Fibroblast of skin of right quadriceps (primary cell): ENCODE measurements at places on chromosomes 3 and 15.
A peak's percentile ranks its signal among the peaks of the same experiment; 100 is the strongest.

DNA sequence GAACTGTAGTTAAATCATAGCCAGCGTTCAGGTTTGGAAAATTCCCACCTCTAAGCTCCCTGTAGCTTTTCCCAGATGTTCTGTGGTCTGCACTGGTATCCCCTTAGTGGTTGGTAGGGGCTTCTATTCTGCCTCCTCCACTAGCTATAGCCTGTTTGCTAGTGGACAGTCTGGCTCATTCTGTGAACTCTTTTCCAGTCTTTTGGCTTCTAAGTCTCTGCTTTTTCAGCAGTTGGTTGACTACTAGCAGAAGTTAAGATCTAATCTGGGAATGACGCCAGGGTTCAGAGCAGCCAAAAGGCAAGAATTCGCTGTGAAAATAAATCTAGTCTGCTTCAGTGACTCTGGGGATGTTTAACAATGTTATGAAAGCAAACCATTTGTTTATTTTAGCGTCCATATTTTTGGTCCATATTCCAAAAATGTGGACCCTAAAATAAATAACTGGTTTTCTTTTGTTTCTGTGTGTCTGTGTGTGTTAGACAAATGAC lies 73.7 kb upstream of the WDR72 start:
- peak; percentile 1 for DNase-seq

GRCh38 chr3:128996200-128996599 lies 2.3 kb upstream of the CFAP92 start:
- no peak for DNase-seq

DNA sequence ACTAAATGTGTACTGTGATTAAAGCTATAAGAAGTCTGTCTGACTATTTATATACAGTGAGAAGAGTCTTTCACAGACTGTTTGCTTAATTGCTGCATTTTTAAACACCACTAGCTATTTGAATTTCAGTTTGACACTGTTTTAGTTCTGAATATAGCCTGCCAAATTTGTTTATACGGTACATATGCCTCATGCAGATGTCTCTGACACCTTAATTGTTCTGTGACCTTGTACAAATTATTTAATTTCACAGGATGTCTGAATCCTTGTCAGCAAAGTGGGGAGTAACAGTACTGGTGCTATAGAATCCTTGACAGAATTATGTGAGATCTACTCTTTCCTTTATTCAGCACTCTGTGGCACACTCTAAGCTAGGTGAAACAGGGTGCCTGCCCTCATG lies 125.5 kb downstream of the MBNL1 start:
- DNase-seq, result no peak

DNA sequence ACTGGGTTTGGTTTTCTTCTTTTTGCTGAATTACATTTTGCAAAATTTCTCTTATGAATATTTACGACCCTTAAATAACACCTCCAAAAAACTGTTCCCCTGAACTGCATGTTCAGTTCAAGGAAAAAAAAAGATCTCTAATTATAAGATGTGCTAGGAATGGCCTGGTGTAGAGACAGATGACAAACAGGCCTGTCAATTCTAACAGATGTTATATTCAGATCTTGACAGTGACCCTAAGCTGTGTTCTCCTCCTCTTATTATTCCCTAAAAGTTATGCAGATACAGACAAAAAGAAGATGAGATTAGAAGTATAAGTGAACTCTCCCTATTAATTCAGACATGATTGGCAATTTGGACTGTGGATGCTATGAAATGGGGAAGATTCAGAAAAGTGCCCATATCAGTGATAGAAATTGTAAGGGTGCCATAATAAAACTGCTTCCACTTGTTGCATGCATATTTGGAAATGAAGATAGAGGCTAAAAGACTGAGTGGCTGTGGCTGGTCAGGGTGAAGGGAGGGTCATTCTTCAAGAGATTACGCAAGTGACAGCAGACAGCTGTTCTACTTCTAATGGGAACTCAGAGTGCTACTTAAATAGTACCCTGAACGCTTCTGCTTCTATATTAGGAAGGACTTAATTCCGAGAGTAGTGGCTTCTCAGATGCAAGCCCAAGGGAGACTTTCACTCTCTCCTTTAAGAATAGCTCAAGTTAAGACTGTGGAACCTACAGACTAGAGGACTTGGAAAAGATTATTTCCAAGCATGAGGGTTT lies 75.5 kb downstream of the ADAMTS9 start:
- peak; percentile 14 for DNase-seq

DNA sequence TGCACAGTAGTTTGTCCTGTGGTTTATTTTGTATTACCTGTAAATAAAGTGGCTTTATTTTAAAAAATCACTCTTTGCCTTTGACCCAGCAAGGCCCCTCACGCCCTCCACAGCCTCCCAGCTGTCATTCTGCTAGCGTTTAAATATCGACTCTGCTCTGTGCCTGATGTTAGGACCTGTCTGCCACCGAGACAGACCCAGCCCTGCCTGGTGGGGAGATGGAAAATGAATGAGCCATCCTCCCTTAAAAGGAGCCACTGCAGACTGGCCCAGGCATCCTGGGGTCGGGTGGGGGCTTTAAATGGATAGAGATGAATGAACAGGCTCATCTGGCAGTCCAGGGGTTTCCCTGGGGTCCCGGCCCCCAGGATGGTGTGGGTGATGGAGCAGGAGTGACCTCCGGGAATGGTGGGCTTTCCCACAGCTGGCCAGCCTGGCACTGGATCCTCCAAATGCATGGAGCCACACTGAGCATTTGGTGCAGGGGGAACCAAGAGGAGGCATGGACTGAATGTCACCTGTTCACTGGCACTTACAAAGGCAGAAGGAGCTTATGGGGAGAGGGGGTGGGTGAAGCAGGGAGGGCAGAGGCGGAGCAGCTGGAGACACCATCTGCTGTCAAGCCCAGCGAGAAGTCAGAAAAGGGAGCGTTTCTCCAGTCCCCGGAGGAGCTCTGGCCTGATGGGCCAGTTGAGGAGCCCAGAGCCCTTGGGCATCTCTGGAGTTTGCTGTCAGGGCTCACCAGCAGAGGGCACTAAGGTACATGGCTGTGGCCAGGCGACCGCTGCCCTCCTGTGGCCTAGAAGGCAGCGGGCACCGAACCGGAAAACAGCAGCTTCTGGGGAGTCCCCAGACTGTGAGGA lies 11.9 kb downstream of the GRM2 start:
- no peak for DNase-seq

- peak; percentile 69 for DNase-seq
Measured at GRCh38 chr3:153245661-153246060, 83.6 kb downstream of the RAP2B start.

- DNase-seq, result no peak
Measured at GRCh38 chr3:171277456-171278298, 182.5 kb downstream of the TNIK start.

GRCh38 chr3:40044487-40044886 lies 235.1 kb downstream of the MYRIP start:
- peak; percentile 98 for DNase-seq

GRCh38 chr3:132220986-132221385 lies 96.2 kb upstream of the ACP3 start:
- no peak for DNase-seq

GRCh38 chr3:4514321-4514720 lies 21.2 kb downstream of the ITPR1 start:
- DNase-seq, result no peak

GRCh38 chr3:56459104-56459496 lies 9.2 kb downstream of the ERC2 start:
- no peak for DNase-seq

DNA sequence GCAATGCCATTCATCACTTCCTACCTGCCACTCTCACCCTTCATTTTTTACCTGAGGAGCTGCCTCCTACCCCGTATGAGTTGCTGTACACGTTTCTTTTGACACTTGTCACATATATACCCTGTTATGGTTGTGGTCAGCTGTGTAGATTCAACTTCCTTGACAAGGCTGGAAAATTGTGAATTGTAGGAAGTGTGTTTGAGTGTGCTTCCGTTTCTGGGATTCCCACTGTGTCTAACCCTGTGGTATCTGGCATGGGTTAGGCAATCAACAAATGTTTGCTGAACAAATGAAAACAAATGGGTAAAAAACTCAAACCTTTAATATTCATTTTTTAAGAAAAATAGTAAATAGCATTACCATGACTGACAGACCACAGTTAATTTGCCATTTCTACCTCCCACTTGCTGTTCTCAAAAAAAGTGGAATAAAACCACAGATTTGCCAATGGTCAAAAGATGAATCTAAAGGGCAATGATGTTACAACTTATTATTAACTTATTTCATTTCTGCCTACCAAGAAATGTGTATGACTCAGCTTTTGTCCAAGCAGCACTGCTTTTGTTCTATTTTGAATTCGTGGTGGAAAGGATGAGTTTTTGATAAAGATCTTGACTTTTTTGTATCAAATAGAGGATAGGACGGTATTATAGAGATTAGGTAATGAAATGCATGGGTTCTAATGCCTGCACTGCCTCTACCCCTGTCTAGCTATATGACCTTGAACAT lies 404.6 kb downstream of the LPP start:
- peak; percentile 31 for DNase-seq

DNA sequence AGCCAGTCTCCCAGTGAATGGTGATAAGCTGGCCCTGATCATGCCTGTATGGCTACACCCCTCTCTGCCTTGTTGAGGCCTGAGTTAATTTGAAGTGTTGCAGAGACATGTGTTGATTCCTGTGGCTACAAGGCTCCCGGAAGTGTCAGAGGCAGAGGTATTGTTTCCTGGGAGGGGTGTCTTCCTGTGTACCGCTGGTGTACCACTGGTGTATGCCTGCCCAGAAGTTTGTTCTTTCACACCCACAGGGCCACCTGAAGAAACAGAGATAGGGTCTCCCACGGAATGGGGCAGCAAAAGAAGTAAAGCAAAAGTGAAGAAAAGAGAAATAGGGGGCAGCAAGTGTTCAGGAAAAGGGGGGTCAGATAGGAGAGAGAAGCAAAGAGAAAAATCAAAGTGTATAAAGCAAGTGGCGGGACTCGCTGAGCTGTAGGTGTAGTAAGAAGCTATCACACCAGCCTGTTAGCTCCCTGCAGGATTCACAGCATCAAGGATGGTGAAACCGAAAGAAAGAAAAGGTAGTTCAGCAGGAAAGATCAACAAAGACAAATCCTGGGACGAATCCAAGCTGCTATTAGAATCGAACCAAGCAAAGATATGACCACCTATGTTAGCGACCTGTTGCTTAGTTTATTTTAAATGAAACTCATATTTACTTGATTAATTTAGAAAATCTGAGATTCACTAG lies 36.6 kb upstream of the CD47 start:
- no peak for DNase-seq

GRCh38 chr15:80343554-80343992 lies 60.6 kb upstream of the ARNT2 start:
- DNase-seq, result no peak

DNA sequence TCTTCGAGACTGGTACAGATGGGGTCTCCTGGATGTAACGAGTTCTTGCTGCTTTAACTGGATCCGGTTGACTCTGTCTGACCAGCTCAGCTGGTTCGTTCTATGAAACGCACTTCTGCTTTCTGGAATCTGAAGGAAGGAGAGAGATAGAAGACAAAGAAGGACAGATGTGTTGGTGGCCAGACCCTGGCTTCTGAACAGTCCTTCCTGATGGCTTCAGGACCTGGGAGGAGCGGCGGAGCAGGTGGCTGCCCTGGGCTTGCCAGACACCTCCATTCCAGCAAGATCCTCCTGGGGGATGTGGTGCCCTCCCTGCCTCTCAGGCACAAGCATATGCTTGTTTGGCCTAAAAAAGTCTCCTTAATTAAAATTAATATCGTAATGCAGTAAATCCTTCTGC lies 99.9 kb downstream of the APBA2 start:
- DNase-seq, result no peak

GRCh38 chr3:13207578-13207922 lies 134.3 kb upstream of the IQSEC1 start:
- DNase-seq, result no peak

DNA sequence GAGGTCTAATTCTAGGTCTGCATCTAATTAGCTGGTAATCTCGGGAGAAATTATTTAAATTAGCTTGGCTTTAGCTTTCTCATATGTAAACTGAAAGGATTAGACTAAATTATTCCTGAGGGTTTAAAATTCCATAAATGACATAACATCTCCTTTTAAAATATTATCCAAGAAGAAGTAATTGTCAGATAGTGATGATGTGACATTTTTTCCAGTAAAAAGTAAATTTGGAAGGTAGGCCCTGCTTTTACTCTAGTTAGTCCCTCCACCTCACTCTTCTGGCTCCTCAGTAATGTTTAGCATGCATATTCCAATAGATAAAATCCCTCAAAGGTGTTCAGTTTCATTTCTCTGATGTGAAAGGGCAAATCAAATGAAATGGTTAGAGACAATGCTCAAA lies 215.7 kb downstream of the FHIT start:
- no peak for DNase-seq

GRCh38 chr15:47887241-47887800 lies 170.0 kb downstream of the SEMA6D start:
- DNase-seq, result no peak

DNA sequence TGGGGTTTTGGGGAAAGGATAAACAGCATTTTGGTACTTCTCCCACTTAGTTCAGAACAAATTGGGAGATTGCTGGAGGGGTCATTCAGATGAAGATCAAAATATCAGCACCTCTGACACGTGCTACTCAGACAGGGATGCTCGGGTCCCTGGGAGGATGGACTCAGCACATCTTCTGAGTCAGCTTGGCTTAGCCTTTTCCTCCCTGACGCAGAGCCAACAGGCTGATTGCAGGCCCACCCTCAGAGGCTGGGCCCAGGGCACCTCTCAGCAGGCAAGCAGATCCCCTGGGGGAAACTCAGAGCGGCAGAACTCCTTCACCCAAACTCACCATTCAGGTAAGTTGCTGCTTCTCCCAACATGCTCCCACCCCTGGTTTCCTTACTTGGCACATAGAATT lies 304.9 kb downstream of the TLE3 start:
- DNase-seq, result no peak

- no peak for DNase-seq
Measured at GRCh38 chr3:156230278-156230900, 110.0 kb downstream of the KCNAB1 start.

DNA sequence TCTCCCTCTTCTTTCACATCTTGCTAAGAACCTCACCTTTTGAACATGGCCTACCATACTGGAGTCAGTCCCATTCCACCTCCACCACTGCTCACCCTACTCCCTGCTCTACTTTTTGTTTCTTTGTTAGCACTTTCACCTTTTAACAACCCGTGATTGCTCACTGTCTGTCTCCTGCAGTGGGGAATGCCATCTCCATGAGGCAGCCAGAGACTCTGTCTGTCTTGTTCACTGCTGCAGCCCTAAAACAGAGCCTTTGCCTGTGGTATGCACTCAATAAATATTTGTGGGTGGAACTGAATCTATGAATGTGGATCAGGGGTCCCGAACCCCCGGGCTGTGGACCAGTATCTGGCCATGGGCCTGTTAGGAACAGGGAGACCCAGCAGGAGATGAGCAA lies 16.5 kb upstream of the TLE3 start:
- DNase-seq, result peak; percentile 40

DNA sequence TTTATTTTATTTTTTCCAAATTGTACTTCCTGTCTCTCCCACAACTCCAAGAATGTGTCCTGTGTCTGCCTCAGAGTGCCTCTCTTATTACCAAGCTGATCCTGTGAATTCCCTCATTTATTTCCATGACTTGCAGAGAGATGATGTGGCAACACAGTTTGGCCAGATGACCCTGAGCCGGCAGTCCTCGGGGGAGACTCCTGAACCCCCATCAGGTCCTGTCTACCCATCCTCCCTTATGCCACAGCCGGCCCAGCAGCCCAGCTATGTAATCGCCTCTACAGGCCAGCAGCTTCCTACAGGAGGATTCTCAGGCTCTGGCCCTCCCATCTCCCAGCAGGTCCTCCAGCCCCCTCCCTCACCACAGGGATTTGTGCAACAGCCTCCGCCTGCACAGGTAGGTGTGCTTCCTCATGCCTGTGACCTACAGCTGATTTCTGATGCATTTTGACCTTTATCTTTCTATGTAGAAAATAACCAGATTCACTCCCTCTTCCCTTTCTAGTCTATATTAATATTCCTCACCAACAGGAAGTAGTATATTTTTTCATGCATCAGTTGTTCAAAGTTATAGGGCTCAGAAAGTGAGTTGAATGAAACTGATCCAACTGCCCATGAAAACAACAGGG lies 100.0 kb downstream of the ARPP21 start:
- DNase-seq, result no peak
